ENCODE measurements at places on chromosomes 11 and 22.
A peak's percentile ranks its signal among the peaks of the same experiment; 100 is the strongest.

- no peak for DNase-seq
Observed at GRCh38 chr22:20741634-20742581, 32.0 kb upstream of the SERPIND1 start.

DNA sequence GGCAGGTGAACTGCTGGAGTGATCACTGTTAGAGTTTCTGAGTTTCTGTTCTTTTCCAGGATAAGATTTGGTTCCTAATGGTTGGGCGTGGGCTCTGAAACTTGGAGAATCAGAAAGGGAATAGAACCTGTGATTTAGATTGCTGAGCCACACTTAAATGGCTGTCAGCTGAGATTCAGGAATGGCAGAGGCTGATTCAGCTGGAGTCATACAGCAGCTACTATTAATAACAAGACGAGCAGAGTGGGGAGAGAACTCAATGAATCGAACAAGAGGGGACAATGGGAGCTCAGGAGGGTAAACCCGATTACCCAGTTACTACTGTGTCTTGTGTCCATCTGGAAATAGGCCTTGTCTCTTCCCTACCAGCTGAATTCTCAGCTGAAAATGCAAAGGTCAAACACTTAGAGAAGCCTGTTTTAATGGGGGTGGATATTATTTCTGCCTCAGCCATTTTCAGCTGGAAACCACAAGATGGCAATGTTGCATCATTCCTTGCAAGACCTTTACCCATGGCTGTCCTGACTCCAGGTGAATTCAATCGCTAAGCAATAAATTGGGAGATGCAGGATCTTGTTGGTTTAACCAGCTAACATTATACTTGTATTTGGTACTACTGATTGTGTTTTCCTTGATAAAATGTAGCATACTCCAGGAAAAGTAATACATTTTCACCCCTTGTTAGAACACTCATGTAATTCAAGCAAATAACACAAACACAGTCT lies 104.5 kb upstream of the RAG2 start:
- DNase-seq = no peak

DNA sequence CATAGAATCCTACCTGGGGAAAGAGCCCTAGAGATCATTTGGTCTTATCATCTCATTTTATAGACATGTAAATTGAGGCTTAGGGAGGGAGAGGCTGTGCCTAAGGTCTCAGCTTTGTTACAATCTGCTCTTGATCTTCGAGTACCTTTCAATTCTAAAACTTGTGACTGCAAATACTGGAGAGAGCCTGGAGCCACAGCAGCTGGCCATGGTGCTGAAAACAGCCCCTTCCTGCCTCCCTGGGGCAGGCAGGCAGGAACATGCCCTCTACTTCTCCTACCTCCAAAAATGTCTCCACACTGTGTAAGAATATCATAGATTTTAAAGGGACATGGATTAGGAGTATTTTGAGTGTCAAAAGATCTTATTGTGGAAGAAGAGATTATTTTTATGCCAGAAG lies 52.2 kb downstream of the C22orf42 start:
- no peak for DNase-seq

DNA sequence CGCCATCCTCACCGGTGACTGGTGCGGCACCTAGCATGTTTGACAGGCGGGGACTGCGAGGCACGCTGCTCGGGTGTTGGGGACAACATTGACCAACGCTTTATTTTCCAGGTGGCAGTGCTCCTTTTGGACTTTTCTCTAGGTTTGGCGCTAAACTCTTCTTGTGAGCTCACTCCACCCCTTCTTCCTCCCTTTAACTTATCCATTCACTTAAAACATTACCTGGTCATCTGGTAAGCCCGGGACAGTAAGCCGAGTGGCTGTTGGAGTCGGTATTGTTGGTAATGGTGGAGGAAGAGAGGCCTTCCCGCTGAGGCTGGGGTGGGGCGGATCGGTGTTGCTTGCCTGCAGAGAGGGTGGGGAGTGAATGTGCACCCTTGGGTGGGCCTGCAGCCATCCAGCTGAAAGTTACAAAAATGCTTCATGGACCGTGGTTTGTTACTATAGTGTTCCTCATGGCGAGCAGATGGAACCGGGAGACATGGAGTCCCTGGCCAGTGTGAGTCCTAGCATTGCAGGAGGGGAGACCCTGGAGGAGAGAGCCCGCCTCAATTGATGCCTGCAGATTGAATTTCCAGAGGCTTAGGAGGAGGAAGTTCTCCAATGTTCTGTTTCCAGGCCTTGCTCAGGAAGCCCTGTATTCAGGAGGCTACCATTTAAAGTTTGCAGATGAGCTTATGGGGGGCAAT lies 1.1 kb downstream of the NEAT1 start:
- peak; percentile 69 for DNase-seq

DNA sequence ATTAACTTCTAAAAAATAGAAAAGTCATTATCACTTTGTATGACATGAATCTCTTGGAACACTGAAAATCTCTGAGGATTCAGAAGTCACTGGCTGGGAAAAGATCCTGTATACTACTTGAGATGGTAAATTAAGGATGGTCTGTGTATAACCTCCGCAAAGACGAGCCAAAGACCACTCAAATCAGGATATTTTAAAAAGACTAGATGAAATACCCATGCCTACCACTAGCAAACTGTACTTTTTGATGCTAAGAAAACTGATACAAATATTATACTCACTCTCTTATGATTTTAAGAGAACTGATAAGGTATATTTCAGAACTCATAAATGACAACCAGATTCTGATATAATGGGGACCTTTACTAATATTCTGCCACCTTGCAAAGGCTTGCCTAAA lies 78.6 kb upstream of the APOA1 start:
- no peak for DNase-seq

GRCh38 chr11:65314501-65315203 lies at the start of gene CDC42EP2:
CDC42EP2 (plus strand) TSS chr11:65314866; CDS start chr11:65320899, 6,033 bp downstream.
- peak; percentile 95 for DNase-seq

DNA sequence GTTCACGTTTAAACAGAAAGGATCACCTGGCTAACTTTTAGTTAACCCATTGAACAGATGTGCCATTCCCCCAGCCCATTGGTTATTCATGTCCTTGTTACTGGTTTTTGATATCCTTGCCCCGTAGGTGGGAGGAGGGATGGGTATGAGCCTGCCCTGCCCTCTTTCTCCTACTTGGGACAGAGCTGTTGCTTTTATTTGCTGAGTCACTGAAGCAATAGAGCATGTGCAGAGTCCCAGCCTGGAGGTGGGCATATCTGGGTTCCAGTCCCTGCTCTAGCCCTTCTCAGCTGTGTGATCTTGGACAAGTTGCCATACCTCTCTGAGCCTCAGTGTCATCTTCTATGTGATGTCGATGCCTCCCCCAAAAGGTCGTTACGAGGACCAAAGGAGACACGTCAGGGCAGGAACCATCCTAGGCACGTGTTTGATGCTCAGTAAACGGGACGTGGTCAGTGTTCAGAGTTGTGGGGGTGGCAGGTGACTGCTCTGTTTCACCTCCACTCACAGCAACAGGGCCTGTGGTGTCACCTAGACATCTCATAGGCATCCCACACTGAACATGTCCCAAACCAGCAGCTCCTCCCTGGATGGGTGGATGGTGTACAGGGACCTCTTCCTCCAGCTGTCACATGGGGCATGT lies 61.0 kb downstream of the BMAL1 start:
- DNase-seq = no peak

All from upper lobe of right lung (tissue), 1 donor.